CD4-positive, CD25-positive, alpha-beta regulatory T cell (primary cell): ENCODE measurements at places on chromosomes 11 and 22. TPM values are rescaled to one million over a fixed set of nuclear protein-coding genes. Genes with fewer than 3 reads are reported as not detected.

MS4A7 gene
- total RNA-seq: 0.86 TPM

DNA sequence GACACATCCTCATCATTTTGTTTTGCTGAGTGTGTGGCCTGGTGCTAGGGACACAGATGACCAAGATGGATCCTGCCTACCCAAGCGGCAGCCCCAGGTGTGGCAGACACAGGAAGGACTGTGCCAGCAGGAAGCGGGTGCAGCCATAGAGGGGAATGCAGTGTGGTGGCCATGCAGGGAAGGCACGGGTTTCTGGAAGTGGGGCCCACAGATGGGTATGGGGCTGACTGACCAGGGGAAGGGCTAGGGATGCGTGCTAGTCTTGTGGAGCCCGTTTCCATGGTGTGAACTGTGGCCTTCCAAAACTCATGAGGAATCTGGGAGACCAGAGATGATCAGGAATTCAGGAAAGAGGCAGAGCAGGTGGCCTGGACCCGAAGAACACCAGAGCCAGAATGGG lies 33.5 kb downstream of the YPEL1 start:
- no peak overlapping the region for H3K4me3 ChIP-seq
- no peaks in the 10 kb centered on the region for H3K27me3 ChIP-seq
- peaks cover 13% of the 10 kb centered on the region for H3K36me3 ChIP-seq
- no peak overlapping the region for H3K27ac ChIP-seq

DNA sequence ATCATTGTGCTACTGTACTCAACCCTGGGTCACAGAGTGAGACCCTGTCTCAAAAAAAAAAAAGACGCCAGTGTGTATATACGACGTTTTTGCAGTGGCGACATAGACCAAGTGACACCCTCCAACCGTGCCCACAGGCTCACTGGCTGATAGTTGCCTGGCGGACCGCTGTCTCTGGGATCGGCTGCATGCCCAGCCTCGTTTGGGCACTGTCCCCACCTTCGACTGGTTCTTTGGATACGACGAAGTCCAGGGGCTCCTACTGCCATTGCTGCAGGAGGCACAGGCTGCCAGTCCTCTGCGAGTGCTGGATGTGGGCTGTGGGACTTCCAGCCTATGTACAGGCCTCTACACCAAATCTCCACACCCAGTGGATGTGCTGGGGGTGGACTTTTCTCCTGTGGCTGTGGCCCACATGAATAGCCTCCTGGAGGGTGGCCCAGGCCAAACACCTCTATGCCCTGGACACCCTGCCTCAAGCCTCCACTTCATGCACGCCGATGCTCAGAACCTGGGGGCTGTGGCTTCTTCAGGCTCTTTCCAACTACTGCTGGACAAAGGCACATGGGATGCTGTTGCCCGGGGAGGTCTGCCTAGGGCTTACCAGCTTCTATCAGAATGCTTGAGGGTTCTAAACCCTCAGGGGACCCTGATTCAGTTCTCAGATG lies 1.3 kb downstream of the CSKMT start:
- H3K4me3 ChIP-seq: peak overlapping the region; percentile 93
- no peak for DNase-seq
- no peaks in the 10 kb centered on the region for H3K27me3 ChIP-seq
- peaks cover 17% of the 10 kb centered on the region for H3K36me3 ChIP-seq
- peaks cover 46% of the 10 kb centered on the region for H3K4me1 ChIP-seq

DNA sequence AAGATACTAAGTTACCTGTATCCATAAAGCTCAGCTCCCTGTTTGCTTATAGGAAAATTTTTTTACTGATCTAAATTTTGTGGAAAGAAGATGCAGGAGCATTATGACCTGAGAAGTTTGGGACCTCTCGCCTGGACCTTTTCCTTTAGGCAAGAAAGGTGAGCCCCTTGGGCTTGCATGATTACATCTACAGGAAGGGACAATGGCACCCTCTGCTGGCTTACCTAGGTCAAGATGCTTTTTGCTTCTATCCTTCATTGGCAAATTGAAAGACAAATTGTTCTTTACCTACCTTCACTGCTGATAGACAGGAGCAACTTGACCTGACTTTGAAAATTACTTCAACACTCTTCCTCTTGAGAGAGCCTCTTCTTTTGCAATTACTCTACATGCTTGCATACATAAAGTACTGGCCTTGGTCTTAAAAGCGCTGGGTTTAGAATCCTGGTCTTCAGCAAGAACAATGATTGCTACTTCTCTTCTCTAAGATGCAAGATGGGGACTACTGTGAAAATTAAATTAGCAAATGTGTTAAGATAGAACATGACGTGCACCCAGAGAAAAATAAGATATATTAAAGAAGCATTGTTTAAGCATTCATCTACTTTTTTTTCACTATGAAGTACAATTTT lies 147.2 kb downstream of the TRPC6 start:
- H3K36me3 ChIP-seq: no peaks in the 10 kb centered on the region
- DNase-seq: peak; percentile 9
- no peak overlapping the region for H3K27ac ChIP-seq
- H3K27me3 ChIP-seq: no peaks in the 10 kb centered on the region
- no peaks in the 10 kb centered on the region for H3K4me1 ChIP-seq

DNA sequence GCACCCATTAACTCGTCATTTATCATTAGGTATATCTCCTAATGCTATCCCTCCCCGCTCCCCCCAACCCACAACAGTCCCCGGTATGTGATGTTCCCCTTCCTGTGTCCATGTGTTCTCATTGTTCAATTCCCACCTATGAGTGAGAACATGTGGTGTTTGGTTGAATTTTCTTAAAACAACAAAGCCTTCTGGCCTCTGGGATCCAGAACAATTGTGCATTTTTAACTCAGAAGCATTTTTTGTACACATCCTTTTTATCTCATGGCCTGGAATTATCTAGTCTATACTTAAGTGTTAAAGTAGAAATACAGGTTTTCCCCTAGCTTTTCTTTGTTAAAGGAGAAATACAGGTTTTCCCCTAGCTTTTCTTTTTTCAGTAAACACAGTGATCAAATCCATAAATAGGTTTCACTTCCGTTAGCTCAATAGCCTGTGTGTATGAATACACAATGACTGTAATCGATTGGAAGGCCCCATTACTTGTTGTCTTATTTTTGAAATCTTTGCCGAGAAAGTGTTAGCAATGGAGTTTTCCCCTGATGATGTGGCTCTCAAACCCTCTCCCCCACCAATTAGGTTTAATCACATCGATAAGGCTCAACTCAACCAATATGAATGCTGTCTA lies 125.6 kb upstream of the PITPNB start:
- no peaks in the 10 kb centered on the region for H3K4me1 ChIP-seq
- H3K27me3 ChIP-seq: peaks cover 3% of the 10 kb centered on the region
- no peaks in the 10 kb centered on the region for H3K36me3 ChIP-seq
- no peak overlapping the region for H3K27ac ChIP-seq
- no peak overlapping the region for H3K4me3 ChIP-seq
- DNase-seq: no peak

DNA sequence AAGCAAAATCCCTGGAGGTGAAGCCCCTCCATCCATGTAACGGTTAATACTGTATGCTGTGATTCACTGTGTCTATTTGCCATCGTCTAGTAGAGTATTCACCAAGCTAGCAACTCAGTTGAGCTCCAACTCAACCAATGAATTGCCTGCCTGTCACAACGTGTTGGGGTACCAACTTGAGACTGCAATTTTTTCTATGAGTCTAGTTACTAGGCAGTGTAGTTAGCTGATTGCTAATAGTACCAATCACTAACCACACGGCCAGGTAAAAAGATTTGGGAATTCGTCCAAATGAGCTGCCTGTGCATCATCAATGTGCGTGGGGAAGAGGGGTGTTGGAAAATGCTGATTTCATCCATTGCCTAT lies 1.0 kb upstream of the BTG4 start:
- H3K4me3 ChIP-seq: peak overlapping the region; percentile 62
- no peak for DNase-seq
- no peaks in the 10 kb centered on the region for H3K36me3 ChIP-seq
- peaks cover 26% of the 10 kb centered on the region for H3K27me3 ChIP-seq
- H3K4me1 ChIP-seq: peaks cover 9% of the 10 kb centered on the region
